ENCODE measurements at places on chromosomes 6 and 20.

DNA sequence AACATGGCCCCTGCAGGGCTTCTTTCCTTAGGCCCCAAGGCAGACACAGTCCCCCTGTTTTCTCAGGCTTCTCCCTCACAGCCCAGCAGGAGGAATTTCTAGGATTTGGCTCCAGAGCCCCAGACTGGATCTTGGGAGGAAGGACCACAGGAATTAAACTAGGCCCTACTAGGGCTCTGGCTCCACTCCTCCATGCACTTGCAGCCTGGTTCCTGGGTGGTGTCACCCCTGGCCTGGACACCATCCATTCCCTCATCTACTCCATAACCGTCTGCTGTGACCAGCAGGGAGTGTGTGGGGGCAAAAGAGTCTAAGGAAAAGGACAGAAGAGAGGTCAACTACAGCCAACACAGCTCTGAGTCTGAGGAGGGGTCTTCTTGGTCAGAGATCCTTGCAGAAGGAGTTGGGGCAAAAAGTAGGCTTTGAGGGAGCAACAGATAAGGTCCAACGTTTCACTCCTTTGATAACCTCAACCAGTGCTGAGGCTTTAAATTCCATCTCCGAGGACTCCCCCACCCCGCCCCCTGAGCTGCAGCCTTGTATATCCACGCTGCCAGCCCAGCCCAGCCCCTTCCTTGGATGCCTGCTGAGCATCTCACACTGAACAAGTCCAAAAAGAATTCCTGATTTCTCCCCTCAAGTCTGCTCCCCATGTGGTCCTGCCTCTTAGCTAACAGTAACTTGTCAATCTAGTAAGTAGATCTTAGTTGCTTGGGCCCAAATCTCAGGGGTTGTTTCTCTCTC, 27.9 kb upstream of the SPDEF start:
- DNase-seq, result no peak

- DNase-seq, result no peak
Observed at GRCh38 chr20:10909803-10910202, 236.0 kb upstream of the JAG1 start.

GRCh38 chr6:115976321-115976870, 84.3 kb downstream of the FRK start:
- DNase-seq, result no peak

DNA sequence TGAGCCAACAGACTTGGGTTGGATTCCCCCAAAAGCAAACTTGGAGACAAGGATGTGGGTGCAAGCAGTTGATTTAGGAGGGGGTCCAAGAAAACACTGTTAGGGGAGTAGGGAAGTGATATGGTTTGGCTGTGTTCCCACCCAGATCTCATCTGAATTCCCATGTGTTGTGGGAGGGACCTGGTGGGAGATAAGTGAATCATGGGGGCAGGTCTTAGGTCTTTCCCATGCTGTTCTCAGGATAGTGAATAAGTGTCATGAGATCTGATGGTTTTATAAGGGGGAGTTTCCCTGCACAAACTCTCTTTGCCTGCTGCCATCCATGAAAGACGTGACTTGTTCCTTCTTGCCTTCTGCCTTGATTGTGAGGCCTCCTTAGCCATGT, 542.6 kb downstream of the DHX35 start:
- no peak for DNase-seq

DNA sequence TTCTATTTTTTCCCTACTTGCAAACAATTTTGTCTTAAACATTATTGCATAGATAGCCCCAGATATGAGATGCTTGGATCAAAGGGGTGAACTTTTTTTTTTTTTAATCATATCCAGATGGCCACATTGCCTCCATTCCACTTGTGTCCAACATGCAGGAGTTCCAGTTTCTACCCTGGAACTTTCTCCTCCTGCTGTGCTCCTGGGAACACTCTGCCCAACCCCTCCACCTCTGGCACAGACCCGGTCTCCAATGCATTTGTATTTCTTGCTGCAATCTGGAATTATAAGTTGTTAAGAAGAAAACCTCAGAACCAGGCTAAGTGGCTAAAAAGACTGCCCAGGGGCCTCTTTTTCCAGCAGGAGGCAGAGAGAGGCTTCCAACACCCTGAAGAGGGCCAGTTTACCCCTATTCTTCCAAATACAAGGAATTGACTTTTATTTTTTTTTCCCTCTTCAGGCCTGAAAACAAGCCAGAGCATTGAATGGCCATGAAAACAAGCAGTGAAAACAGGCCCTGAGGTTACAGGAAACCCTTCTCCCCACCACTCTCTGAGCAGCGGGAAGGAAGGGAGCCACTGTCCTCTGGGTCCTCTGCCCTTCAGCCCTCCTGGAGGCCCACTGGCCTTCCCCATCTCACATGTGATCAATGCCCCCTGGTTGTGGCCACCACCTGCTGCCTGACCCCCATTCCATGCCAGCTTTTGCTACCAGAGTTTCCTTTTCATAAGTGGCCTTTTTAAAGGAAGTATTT, 44.3 kb downstream of the PDYN start:
- no peak for DNase-seq

DNA sequence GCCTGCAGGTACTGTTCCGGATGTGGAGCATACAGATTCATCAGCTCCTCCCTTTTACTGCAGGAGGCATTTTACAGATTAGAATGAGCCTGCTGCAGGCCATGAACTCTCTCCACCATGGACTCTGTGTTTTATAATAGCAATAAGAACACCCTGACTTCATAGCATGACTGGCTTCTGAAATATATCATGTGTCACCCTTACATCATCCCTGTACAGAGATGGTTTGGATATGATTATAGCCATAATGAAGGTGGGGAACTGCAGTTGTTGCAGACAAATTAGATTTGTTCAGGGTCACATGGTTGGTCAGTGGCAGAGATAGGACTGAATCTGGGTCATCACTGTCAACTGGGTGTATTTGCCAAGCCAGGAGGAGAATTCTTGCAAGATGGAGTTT, 100.7 kb downstream of the FOXO3 start:
- no peak for DNase-seq

DNA sequence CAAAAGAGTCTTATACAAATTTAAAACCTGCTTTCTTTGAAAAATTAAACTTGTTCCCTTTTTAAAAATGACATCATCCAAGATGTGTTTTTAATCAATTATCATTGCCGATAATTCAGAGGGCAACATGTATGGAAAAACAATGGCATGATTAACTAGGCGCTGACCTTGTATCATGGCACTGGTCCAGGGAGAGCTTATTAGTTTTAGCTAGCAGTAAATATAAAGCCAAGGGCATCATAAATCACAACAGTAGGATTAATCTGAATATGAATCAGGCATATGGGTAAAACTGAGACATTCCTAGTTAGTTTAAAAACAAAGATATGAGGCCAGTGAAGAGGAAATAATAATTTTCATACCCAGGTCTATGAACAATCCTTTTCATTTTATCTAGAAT, 374.0 kb downstream of the HDGFL1 start:
- DNase-seq, result no peak

DNA sequence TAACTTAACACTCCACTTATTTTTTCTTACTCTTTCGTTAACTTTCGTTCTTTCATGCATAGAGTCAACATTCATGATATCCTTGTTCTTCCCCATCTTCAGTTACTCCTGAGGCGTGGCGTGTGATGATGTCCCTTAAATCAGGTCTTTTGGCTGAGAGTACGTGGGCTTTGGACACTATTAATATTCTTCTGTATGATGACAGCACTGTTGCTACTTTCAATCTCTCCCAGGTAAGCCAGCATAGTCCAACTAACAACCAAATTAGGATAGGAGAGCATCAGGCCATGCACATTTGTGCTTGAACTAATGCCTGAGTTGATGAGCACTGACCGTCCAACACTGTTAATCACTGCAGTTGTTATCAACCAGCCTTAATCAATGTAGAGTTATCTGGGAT, 119.6 kb downstream of the TMEM242 start:
- DNase-seq, result no peak

- DNase-seq, result no peak
Observed at GRCh38 chr6:170358496-170358895, 51.9 kb downstream of the FAM120B start.

- no peak for DNase-seq
Observed at GRCh38 chr6:57072108-57072507, 17.9 kb upstream of the ZNF451 start.

GRCh38 chr6:167756597-167756996, 70.1 kb upstream of the AFDN start:
- no peak for DNase-seq

GRCh38 chr6:72446430-72446829, 175.4 kb upstream of the KCNQ5 start:
- no peak for DNase-seq

GRCh38 chr6:11228935-11229654, 3.4 kb downstream of the NEDD9 start:
- DNase-seq, result no peak

DNA sequence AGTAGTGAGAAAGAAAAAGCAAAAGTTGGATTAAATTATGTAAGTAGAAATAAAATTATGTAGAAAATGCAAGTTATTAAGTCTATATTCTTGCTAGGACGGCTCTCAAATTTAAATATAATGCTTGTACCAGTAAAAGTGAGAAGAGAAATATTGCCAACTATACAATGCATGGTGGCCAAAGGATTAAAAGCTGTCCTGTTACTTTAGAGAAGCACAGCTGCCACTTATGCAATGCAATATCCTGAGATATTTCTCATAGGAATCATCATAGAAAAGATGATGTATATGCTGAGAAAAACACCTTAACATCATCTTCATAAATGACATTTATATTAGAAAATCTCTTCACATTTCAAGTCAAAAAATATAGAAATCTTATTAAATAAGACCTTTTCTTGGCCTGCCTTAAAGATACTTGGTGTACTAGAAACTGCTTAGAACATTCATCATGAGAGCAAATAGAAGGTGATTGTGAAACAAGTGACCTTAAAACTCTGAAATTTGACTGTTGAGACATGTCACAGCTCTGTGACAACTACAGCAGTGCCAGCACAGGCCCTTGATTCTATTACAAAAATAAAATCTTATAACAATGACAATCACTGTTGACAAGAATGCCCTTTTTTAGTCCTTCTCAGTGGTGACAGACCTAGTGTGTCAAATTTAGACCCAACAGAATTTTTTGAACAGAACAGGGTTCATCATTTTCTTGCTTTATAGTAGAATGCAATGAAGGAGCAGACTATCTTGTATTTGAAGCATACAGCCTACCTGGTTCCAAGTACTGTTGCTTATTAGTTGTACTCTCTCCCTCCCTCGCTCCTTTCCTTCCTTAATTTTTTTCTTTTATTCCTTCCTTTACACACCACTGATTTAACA, 173.1 kb downstream of the CLVS2 start:
- no peak for DNase-seq

DNA sequence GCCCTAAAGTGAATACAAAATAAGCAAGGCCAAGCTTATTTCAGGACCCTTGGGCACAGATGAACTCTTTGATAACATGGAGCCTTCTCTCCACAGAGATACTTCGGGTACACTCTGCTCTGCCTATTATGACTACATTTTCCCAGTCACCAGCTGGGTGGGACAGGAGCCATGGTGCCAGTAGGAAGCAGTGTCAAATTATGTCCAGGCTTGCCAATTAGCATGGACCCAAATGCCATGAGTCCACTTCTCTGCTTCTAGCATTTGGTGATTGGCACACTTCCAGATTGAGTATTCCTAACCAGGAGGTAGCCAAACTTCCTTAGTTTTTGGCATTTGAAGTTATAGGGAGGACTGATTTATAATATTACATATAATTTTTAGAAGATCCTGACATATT, 513.8 kb upstream of the HTR1E start:
- no peak for DNase-seq

GRCh38 chr6:27442932-27443331, 30.0 kb downstream of the ZNF184 start:
- DNase-seq, result no peak

GRCh38 chr6:14720411-14721102, 525.3 kb upstream of the JARID2 start:
- no peak for DNase-seq

DNA sequence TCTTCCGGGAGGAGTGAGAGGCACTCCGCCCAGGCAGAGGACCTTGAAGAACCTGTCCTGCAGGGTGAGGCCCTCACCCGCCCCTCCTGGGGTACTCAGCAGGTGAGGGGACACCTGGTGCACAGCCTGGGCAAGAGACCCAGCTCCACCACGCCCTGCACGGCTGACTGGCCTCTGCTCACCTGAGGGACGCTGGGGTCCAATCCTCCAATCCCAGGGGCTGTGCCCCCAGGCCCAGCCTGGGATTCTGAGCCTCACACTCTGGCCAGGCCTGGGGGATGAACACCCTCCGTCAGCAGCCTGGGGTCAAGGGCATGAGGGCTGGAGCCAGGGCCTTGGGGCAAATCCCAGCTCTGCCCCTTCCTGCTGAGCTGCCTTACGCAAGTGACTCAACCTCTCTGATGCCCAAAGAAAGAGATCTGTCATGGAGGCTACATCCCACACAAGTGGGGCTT, 149.9 kb upstream of the PTPN1 start:
- DNase-seq, result no peak

DNA sequence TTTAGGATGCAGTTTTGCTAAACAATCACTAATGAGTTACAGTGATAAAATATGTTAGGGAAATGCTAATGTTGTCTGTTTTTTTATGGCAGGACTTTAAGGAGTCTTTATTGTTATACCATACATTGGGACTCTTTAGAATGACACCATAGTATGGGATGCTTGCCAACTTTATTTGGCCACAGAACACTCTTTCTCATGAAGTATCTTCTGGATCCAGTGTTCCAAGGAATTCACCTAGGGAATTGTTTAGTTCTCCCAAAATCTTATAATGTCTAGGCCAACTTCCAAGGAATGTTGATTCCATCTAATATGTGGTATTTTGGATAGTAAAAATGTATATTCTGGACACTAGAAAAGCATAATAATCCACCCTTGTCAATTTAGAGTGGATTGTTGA, 3.3 kb downstream of the RIN2 start:
- no peak for DNase-seq
